ENCODE measurements at places on chromosomes 6 and 20.

GRCh38 chr6:166104107-166104506 lies 63.5 kb downstream of the TBXT start:
- DNase-seq, result no peak

DNA sequence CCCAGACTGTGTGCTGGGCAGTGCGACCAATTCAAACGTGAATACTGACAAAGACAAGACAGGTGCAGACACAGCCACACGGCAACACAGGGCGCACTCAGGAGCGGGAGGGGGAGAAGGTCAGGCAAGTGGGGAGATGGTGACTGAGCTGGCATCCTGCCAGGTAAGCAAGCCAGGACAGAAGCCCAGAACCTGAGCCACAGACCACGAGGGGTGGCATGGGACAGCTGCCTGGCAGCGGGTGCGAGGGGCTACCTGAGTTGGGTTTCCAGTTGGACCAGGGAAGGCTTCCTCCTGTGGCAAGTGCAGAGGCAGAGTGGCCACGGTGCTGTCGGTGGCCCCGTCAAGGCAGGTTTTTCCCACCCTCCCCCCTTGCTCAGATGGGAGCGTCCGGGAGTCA lies 215.2 kb upstream of the ARID1B start:
- DNase-seq, result no peak

GRCh38 chr6:56959094-56959493 lies 4.2 kb downstream of the BEND6 start:
- no peak for DNase-seq

- DNase-seq, result no peak
Observed at GRCh38 chr6:3315841-3316240, 57.1 kb downstream of the PSMG4 start.

DNA sequence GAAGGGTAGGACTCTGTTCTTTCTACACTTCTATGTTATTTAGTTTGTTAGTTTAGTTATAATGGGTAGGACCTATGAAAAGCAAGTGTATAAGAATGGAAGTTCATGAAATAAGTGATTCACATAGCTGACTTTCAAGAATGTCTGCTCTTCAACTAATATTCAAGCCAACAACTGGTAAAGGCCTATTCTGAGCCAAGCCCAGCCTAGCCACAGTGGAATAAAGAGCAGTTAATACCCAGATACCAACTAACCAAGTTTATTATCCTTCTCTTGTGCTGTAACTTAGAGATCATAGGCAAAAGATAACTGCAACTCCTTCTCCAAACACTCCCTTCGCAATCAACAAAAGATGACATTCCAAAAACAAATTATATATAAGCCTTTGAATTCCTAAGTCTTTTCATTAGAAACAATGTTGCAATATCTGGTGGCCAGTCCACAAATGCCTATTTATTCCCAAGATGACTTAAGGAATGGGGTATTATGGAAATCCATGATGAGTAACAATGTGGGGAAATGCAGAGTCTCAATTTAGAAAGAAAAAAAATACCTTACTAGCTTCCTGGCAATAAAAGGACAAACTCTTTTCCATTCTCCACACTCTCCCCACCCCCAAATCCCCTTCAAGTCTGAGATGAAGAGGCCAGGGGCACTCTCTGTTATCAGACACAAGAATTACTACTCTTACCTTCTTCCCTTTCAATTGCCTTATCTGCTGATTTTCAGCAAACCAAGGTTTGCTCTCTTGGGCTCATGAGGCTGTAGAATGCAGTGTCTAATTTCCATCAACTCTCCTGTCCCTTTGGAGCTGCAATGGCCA lies 27.4 kb downstream of the BTBD9 start:
- no peak for DNase-seq

- DNase-seq, result no peak
Observed at GRCh38 chr20:1171461-1172093, 13.2 kb downstream of the TMEM74B start.

- DNase-seq, result peak; percentile 26
Observed at GRCh38 chr20:59515013-59515905, 89.1 kb upstream of the PHACTR3 start.

DNA sequence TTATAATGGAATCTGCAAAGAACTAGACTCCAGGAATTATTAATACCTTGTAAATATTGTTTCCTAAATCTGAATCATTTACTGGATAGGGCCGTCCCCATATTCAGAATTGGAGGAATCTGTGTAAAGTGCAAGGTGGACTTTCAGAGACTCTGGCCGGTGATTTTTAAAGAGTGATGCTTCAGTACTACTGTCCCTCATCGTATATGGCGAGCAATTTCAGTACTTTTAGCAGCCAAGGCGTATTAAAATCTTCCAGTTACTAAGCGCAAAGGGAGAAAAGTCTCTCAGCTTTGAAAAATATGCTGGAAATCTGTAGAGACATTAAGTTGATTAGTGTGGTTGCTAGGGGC lies 483 bp downstream of the SMIM26 start:
- no peak for DNase-seq

DNA sequence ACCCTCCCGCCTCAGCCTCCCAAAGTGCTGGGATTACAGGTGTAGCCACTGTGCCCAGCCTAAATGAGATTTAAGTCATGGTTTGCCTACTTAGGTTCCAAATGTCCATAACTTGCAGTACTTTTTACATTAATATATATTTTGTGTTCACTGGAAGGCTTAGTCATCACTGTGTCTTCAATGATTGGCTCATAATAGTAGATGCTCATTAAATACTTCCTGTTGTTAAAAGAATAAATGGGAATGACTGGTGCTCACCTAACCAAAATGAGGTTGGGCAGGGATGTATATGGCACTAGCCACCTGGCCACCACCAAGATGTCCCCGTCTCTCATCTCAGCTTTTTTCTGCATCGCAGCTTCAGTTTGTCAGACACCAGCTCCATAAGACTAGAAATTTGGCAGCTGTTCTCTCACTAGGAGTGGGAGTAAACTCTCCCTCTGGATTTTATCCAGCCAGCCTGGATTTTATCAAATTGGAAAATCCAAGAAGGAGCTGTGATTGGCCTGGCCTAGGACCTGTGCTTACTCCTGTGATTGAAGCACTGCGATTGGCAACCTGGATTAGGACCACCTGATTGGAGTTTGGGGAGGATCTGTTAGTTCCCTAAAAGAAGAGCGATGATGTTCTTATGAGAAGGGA lies 1.1 kb upstream of the GLO1 start:
- DNase-seq, result no peak

DNA sequence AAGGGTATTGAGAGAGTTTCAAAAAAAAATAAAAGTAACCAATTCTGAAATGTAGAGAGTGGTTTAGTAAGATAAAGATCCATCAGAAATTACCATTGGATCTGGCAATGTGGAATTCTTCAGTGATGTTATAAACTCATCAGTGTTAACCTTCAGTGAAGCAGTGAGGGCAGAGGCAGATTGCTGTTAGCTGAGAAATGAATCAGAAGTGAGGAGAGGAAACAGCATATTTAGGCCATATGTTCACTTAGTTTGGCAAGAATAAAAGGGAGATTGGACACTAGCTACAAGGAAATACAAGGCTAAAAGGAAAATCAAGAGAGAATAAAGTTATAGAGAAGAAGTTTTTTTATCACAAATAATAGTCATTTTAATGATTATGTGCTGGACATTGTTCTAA lies 9.6 kb downstream of the KCNQ5 start:
- no peak for DNase-seq

DNA sequence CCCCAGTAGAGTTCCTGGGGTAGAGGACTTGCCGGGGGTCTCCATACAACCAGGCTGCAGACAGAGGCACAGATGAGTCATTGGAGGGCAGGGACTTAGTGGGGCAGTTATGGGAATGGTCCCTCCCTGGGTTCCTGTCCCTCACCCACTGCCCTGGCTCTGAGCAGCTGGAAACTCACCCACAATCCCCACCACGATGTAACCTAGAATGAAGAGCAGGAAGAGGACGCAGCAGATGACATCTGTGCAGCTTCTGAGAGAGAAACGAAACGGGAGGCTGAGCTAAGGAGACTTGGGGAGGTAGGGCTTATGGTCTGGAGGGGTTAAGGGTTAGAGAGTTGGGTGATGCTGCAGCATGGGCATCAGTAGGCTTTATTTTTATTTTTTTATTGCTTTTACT lies 2.9 kb downstream of the SLC44A4 start:
- no peak for DNase-seq

DNA sequence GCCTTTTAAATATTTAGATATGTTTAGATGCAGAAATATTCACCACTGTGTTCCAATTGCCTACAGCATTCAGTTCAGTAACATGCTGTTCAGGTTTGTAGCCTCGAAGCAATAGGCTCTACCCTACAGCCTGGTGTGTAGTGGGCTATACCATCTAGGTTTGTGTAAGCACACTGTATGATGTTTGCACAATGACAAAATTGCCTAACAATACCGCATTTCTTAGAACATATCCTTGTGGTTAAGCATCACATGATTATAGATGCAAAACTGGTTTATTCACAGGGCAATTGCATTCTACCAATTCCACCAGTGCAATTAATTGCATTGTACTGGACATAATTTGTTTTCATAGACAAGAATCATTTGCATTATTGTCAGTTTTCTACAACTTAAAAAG lies 7.9 kb upstream of the SLC22A16 start:
- DNase-seq, result no peak

- DNase-seq, result no peak
Observed at GRCh38 chr6:106740287-106740686, 110.9 kb downstream of the QRSL1 start.

DNA sequence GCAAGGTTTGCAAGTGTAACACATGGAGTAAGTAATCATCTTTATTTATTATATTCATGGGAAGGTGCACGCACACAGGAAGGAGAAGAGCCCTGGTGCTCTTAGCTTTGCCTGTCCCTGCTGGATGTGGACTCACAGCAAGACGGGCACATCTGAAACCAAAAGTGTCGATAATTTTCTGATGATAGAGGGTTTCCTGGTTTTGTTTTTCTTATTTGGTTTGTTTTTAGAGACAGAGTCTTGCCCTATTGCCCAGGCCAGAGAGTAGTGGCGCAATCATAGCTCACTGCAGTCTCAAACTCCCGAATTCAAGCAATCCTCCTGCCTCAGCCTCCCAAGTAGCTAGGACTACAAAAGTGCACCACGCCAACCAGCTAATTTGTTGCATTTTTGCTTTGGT lies 7.8 kb upstream of the KHDC1L start:
- no peak for DNase-seq

DNA sequence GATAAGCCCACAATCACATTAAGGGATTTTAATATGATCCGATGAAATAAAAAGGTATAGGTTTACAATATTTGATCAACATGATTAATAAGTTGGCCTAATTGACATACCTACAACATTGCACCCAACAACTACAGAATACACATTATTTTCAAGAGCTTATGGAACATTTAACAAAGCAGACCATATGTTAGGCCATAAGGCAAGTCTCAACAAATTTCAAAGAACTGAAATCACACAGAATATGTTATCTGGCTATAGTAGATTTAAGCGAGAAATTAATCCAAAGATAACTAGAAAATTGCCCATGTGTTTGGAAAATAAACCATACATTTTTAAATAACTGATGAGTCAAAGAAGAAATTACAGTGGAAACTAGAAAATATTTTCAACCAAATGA lies 126.0 kb upstream of the KCNG1 start:
- DNase-seq, result no peak

GRCh38 chr20:44956410-44956809 lies 3.8 kb downstream of the TOMM34 start:
- DNase-seq, result no peak

DNA sequence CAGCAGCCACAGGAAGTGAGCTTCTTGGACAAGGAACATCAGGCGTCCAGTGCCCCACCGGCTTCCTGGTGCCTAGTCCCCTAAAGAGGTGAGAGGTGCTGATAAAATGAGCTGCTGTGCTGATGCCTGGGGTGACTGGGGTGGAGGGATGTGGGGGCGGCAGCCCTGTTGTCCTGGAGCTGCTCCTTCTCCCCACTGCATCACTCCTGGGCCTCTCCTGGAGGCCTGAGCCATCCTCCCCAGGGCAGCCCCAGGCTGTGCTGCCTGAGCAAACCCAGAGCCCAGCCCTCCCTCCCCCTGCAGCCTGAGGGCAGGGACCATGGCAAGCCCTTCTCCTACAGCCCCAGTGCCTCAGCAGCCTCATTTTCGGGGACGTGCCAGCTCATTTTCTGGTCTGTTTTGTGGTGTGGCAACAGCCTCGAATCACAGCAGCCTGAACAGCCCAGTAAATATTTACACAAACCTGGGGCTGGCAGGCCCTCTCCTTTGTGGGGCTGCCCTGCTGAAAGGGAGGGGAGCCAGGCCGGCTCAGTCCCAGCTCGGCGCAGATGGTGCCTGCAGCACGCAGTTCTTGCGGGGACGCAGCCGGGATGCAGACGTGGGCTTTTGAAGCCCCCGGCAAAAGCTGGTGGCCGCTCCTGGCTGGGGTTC lies 259.9 kb downstream of the DLL1 start:
- DNase-seq, result no peak

- DNase-seq, result no peak
Observed at GRCh38 chr20:41408986-41409385, 42.4 kb upstream of the EMILIN3 start.

DNA sequence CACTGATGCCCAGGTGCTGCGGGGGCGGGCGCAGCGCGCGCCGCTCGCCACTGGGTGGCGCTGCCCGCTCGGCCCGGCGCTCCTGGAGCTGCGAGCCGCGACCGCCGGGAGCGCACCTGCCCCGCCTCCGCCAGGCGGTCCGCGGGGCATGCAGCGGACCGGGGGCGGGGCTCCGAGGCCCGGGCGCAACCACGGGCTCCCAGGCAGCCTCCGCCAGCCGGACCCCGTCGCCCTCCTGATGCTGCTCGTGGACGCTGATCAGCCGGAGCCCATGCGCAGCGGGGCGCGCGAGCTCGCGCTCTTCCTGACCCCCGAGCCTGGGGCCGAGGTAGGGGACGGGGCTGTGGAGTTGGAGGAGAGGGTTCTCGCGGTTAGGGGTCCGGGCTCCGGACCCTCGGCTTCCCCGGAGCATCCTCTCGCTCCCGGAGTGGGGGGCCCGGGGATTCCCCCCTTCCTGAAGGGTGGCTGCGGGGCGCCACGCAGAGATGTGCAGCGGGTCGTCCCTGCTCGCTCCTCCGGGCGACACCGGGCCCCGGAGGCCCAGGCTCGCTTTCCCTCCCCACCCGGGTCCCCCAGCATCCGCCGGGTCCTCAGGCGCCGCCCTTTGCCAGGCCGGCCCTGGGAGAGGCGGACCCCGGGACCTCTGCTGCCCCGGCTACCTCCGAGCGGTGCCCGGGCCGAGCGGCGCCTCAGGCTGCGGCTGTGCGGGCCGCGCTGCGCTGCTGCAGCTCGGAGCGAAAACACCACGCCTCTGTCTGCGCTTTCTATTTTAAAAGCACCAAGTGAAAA lies at the start of gene BCAS4:
BCAS4 (plus strand) TSS at position 216 of the 789 bp plus-strand sequence; CDS start at position 239, 23 bp downstream.
- peak; percentile 35 for DNase-seq

- DNase-seq, result no peak
Observed at GRCh38 chr6:24743265-24743943, 24.4 kb upstream of the C6orf62 start.

DNA sequence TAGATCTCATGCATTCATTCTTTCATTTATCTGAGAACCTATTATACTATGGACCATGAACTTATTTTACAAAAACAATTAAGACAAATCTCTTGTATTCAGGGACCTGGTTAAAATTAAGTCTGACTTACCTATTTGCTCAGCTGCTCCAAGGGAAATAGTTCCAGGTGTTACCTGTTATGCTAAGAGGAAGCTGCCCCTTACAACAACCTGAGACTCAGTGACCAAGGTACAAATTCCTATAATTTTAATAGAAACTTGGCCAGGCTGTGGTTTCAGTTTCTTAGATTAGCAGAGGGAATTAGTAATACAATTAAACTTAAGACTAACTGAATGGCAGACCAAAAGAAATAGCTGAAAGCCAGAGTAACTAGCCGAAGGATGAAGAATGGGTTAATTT lies 48.2 kb upstream of the GMPR start:
- DNase-seq, result no peak

GRCh38 chr6:164554700-164555476 lies 754.5 kb downstream of the C6orf118 start:
- DNase-seq, result no peak

GRCh38 chr20:50501972-50502745 lies 8.0 kb upstream of the PTPN1 start:
- no peak for DNase-seq

Data from NCI-H2107 (cell line).